NCI-H2081 (cell line): ENCODE measurements at places on chromosomes 11 and 22.

DNA sequence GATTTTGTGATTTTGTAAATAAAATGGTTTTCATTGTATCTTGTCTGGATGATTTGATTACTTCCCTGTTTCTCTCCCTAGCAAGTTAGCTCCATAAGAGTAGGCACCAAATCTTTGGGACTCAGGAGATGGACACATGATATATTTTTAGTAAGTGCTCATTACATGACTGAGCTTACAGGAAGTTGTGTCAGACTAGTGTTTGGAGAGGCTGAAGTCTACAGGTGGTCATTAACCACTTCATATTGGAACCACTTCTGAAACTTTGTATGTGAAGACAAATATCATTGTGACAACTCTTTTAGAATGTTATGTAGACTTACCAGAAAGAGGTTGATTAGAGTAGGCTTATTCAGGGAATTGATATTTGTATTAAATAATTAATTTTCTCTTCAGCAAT is 19.1 kb downstream of the ARHGAP42 start:
- no peak for DNase-seq

GRCh38 chr11:108405706-108406105 is 61.6 kb downstream of the C11orf65 start:
- DNase-seq, result no peak

- DNase-seq, result no peak
Measured at GRCh38 chr11:112366777-112367176, 106.1 kb upstream of the PLET1 start.

DNA sequence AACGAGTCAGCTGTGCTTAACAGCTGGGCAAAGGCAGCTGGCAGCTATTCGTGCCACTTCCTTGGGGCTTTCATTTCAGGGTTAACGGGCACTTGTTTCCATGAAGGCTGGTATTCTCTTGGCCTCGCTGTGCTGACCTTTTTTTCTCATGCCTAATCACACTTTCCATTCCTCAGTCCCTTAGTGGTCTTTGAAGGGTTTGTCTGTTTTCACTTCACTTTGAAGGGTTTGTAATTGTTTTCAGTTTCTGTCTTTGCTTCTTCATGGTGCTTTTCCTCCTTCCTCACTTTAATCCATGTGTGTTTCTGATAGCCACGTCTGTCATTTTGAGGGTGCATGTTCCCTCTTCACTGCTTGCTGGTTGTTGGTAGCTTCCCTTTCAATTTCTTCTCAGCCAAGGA is 24.6 kb downstream of the PPIL2 start:
- no peak for DNase-seq

DNA sequence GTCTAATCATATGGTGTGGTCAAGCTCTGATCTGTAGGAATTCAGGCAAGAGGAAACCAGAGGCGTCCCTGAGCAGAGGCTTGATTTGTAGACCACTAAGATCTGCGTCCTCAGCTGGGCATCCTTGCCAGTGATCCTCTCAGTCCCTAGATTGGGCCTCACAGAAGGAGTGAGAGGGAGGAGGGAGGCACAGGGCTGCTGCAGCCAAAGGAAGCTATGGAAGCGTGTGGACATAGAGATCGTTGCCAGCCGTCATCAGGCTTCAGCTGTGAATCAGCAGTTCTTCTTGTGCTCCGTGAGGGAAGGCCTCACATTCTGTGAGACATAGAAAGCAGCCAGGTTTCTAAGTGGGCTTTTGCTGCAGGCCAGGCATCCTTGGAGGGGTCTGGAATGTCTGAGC is 254.6 kb upstream of the KIRREL3 start:
- DNase-seq, result no peak

DNA sequence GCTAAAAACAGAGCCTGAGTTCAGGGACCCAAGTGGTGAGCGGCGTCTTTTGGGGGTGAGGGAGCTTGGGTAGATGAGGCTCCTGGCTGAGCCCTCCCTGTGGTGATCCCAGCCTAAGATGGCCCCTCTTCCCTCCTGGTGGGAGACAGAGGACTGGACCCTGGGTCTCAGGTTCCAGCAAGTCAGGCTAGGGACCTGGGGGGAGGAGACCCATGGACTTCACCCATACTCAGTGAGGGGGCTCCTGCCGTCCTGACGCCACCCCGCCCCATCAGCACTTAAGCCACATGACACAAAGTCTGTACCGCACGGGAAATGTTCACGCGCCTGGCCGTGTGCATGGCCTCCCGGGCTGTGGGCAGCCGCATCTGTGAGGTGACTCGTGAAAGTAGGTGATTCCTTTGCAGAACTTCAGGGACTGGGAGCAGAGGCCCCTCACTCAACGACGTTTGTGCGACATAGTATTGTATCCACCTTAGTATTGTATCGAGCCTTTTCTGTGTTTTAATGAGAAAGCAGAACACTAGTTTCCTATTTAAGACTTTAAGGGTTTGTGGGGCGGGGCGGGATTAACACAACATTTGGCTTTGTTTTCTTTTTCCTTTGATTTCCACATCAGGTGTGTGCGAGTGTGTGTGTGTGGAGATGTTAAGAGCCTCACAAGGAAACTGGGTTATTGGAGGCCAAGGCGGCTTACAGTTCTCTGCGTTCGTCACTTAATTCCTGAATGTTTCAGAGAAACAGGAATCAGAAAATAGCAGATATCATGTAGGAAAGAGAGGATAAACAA is 18.4 kb upstream of the TMEM191C start:
- no peak for DNase-seq

DNA sequence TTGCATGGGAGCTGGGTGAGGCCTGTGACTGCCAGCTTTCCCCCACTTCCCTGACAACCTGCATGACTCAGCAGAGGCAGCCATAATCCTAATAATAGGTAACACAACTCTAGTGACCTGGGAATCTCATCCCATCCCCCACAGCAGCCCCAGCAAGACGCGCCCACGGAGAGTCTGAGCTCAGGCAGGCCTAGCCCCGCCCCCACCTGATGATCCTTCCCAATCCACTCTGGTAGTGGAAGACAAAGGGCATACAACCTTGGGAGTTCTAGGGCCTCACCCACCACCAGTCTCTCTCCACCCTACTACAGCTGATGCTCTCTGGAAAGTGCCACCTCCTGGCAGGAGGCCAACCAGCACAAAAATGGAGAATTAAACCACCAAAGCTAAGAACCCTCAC is 60.3 kb downstream of the CWF19L2 start:
- DNase-seq, result no peak

DNA sequence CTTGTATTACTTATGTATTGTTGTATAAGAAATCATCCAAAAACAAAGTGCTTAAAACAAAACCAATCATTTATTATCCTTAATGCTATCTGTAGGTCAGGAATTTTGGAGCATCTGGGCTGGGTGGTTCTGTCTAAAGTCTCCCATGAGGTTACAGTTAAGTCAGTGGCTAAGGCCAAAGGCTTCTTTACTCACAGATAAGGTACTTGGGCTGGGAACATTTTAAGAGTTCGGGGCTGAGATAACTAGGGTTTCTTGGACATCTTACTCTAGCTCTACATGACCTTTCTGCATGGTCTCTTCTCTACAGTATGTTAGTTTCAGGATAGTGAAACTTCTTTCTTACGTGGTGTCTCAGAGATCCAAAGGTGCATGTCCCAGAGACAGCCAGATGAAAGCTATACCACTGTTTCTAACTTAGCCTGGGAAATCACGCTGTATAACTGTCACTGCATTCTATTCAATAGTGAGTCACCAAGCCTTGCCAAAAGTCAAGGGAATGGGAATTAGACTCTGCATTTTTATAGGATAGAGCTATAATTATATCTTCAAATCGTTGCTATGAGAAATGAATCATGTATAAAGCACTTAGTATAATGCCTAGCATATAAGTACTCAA is 29.6 kb downstream of the SOX6 start:
- no peak for DNase-seq

DNA sequence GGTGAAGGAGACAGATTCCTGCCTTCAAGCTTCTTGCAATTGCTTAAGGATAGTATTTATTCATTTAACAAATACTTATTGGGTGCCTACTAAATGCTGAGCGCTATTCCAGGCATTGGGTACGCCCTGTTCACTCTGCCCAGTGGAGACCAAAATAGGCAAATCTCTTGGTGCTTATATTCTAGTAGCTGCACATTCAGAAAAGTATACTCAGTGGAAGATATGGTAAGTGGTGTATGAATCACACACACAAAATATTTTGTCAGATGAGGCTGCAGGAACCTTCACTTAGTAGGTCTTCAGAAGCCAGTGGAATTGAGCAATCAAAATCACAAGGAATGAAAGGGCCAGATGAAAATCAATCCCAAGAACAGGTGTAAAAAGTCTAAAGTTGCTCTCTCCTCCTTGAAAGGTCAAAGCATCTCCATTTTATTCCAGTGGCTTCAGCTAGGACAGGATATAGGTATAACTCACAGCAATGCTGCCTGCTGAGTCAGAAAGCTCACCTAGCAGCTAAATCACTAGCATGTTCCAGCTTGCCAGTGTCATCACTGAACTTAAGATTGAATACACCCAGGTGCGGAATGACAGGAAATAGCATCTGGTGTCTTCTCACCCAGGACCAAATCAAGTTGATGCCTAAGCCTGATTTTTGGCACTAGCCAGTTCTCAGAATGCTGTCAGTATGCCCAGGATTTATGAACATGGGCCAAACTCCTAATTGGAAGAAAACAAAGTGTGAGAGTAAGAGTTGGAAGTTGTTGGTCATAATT is 83.9 kb downstream of the AMOTL1 start:
- DNase-seq, result no peak

DNA sequence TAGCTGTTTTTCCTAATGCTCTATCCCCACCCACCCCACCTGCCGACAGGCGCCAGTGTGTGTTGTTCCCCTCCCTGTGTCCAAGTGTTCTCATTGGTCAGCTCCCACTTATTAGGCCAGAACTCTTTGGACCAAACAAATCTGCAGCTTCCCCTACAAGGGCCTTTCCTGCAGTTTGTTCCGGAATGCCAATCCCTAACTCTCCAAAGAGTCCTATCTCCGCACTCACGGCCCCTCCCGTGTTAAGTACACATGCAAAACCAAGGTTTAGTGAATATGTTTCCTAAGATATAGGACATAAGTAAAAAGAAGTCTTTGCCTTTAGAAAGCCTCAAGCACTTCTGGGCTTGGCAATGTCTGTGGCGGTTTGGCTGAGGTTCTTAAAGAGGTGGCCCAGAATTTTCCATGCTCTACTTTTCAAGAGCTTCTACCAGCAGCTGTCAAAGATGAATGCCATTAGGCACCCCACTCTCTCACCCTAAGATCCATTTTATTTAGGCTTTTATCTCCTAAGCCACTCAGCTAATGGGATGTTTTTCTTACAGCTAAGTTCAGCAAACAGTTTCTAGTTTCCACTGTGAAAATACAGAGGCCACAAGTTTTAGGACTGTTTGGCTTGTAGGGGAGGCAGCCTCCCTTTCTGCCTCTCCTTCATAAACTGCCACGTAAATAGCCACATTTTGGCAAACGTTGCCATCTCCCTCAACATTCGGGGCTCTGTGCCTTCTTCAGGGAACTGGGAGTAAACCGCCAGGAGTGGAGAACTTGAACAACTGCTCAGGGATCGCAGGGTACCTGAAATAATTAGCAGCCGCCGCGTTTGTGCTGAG is 1.6 kb downstream of the CD59 start:
- DNase-seq, result no peak

GRCh38 chr11:19756675-19757475 is 44.2 kb downstream of the NAV2 start:
- DNase-seq, result no peak

DNA sequence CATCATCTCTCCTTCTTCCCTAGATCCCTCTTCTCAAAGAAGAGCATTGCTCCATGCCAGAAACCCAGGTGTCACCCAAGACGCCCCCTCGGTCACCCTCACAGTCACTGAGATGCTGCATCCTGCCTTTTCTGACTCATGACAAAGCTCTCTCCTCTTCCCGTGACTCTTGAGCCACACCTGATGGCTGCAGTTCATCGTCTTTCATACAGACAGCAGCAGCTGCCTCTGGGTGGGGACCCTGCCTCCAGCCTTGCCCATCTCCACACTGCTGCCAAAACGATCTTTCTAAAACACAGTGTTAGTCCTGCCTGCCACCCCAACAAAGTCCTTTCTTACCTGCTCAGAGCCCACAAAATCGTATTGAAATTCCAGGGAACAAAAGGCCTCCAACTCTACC is 44.8 kb downstream of the BUD13 start:
- DNase-seq, result no peak

DNA sequence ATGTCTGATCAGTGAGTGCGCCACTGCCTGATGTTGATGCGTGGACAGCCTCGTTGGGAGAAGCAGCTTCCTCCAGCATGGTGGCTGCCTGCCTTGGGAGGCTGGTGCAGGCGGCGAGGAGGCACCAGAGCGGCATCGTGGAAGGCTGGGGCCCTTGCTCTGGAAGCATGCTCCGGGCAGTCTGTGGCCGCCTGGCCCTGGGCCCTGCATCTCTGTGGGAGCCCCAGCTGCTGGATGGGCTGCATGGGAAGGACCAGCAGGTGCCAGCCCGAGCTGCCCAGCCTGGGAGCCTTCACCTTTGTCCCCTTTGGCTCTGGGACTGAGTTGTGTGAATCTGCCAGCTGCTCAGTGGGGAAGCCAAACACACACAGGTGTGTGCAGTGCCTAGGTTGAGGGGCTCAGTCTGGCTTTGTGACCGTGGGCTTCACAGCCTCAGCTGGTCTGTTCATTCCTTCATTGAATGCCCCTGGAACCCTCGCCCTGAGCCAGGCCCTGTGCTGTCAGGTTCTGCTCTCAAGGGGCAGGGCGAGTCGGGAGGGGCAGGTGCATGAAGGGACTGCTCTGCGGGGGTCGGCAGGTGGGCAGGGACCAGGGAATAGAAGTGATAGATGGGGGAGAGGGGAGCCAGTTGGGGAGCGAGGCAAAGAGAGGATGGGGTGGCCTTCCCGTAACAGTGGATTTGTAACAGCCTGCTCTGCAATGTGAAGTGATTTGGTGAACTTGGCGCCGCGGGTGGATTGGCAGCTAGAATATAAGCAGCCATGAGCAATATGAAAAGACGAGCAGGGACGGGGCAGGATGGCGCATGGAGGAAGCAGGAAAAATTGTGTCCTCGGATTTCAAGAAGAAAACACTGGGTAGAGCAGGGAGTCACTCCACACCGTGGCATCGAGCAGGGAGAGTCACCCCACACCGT is 354.2 kb downstream of the TBC1D22A start:
- no peak for DNase-seq

DNA sequence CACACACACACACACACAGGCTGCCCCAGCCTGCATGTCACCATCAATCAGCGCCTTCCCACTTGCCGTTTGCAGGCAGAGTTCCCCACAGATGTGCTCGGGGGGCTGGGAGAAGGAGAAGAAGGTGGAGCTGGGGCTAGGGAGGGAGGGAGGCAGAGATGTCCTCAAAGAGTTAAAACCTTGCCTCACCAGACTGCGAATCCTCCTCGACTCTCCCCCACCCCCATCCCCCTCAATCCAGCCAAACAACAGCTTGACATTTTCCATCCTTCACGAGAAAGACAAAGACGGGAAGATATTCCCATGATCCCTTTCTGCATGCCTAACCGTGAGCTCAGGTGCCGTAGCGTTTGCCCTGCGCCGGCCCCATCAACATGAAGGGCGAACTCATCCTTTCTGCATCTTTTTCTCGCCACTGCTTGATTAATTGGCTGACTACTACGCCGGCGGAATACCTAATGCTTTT is 365.5 kb downstream of the MIAT start:
- no peak for DNase-seq

GRCh38 chr11:118929501-118930093 is 3.9 kb upstream of the BCL9L start:
- DNase-seq, result peak; percentile 84
